ENCODE measurements at places on chromosomes 1 and 21.

DNA sequence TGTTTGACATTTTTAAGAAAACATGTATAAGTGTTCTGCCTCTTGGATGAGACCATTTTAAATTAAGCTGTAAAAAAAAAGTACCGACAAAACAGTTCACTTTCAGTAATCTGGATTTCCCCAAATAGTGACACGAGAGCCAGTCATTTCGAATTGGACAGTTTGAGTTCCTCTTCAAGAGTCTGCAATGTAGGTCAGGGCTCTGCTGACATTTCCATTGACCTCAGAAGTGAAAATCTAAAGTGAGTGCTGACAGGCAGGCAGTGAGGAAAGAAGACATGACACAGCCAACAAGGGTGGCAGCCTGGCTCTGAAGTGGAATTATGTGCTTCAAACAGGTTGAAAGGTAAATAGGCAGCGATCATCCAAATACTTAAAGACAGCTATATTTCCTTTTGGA, at the start of gene IL23R:
TSS of gene IL23R (plus strand) at position 259 of the 400 bp plus-strand sequence. CDS start 1,667 bp downstream, outside the sequence.
- peak; percentile 52 for DNase-seq

DNA sequence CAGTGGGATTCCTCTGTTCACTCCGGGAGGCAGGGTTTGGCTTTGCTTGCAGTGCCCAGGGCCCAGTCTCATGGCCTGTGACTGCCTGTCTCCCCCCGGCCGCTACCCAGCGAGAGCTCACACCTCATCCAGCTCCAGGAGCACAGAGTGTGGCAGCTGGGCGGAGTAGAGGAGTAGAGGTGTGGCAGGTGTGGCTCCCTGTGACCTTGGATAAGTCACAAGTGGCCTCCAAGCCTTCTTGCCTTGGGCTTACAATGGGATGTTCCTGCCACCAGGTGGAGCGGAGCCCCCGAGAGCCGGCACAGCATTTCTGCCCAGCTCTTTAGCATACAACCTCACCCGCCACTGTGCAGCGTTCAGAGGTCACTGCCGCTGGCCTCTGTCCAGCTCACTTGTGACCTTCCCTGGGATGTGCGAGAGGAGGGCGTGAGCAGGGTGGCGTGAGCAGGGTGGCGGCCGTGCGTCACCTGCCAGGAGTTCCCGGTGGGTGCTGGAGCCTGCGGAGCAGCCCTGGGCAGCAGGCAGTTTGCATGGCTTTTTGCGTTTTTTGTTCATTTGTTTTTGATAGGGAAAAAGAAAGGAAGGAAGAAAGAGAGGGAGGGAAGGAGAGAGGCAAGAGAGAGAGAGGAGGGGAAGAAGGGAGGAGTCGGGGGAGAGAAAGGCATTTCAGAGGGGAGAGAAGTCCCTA, 42.4 kb downstream of the CRYAA start:
- DNase-seq, result no peak

DNA sequence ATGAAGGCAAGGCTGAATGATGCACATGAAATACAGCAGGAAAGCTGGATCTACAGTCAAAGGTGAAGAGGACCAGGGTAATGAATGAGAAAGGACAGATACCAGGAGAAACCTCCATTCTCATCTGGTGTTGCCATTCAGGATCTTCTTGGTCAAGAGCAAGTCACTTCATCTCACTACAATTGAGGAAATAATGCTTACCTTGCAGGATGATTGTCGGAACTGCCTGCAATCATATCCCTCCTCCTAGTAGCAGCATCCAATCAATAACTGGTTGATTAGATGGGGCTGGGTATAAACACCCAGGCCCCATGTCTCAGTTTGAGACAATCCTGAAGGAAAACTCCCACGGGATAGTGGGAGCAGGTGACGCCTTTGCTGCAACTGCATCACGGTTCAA, 194.8 kb upstream of the C8B start:
- DNase-seq, result no peak

- DNase-seq, result peak; percentile 46
Measured at GRCh38 chr1:167629681-167630567, at the start of gene RCSD1. TSS of gene RCSD1 (plus strand) at chr1:167630232. CDS start at chr1:167630424, 192 bp downstream.
